ENCODE measurements at places on chromosomes 2 and 18. TPM values are rescaled to one million over a fixed set of nuclear protein-coding genes. Genes with fewer than 3 reads are reported as not detected.

DNA sequence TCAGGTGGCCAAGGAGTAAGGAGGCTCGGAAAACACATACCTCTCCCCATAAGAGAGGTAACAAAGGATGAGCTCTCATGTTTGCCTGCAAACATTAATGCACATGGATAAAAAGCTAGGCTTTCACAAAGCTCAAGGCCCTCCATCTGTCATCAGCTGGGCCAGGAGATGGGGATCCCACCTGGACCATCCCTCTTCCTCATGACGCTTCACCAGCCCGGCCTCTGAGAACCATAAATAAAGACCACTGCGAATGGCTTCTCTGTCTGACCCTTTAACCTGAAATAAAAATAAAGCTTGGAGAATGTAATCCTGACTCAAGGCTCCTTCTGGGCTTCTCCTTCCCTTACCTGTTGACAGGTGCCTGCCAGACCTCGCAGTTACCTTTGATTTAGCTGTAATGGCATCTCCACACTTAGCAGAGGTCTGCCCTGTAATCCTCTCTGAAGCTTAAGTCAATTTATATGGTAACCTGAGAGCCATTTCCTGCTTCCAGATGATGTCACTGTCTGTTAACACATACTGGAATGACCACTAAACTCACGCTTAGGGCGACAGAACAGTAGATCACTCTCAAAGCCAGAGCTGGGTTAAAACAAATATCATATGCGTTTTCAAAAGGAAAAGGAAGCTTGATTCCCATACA lies 29.3 kb upstream of the FOXI3 start:
- no peak for DNase-seq

- no peak for DNase-seq
These were observed 7.9 kb downstream of the ARL4C start for GRCh38 chr2:234488913-234489451.

MARCO gene
- total RNA-seq: not detected

THADA gene
- total RNA-seq: 15.4 TPM
